GM18507 (cell line): ENCODE measurements at places on chromosomes 1 and 21.

DNA sequence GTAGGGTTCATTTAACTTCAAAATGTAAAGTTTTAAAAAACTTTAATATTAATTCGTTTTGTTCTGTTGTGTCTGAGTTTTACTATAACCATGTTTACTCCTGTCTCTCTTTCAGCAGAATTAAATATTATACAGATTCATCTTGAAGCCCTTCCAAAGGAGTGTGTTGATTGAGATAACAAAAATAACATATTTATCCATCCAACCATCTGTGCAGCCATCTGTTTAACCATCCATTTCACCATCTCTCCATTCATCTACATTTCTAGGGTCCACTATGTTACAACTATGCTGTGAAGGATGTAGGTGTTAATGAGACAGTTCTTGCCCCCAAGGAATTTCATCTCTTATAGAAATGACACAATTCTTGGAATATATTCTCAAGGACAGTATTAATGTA, 36.0 kb upstream of the GNG12 start:
- DNase-seq, result no peak

- no peak for DNase-seq
These were observed 34.8 kb downstream of the AK4 start for GRCh38 chr1:65182658-65183268.

DNA sequence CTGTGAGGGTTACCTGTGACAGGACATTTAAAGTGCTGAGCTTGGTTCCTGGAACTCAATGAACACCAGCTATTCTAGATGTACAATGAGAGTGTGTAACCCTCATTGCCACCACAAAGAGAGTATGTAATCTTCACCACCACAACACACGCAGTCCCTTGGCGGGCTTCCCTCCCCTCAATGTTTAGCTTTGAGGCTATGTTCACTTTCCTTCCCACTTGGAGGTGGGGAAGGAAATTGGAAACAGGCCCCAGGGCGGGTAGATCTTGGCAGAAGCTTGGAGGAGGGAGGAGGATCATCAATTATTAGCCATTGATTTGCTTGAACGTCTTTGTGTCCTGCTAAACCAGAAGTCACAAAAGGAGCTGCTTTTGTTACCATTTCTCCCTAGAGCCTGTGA, 8.3 kb upstream of the COL16A1 start:
- DNase-seq, result no peak

DNA sequence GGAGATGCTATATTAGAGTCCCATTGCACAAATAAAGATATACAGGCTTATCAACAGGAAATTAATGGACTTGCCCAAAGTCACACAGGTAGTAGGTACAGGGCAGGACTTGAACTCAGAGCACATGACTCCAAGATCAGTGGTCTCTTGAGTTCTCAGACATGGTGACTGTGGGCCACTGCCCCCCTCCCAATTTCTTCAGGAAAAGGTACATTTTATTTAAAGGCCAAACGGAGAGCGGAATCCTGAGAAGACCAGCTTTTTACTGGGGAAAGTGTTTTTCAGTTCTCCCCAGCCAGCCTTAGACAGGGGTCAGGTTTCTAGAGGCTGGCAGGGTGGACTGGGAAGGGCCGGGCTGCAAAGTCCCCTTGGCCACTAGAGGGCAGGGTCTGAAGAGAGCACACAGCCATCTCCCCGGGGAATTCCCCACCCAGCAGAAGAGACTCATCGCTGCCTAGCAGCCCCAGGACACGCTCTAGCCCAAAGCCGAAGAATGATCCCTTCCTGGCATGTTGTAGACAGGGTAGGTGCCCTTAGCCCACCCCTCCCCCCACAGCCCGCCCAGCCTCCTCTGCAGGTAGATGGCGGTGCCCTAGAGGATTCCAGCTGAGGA, 29.7 kb downstream of the ACP6 start:
- DNase-seq, result peak; percentile 66

DNA sequence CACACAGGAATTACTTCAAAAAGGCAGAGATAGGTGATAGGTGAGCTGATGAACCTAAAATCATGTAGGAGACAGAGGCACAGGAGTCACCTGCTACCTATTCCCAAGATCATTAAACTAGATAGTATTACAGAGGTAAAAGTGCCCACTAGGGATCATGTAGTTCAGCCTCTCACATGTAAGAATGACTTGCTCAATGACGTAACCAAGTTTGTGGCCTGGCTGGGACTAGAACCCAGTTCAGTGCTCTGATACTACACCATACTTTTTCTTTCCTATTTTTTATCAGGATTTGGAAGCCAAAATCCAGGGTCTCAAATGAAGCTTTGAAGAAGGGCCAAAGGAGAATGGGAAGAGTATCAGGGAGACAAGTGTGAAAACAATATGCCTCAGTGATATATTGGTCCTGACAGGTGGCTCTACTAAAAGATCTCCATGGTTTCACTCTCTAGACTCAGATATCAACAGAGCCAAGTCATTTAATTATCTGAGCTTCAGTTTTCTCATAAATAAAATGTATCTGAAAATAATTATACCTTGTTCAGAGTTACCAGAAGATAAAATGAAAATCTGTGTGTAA, 87.3 kb upstream of the SLFNL1 start:
- DNase-seq, result no peak

DNA sequence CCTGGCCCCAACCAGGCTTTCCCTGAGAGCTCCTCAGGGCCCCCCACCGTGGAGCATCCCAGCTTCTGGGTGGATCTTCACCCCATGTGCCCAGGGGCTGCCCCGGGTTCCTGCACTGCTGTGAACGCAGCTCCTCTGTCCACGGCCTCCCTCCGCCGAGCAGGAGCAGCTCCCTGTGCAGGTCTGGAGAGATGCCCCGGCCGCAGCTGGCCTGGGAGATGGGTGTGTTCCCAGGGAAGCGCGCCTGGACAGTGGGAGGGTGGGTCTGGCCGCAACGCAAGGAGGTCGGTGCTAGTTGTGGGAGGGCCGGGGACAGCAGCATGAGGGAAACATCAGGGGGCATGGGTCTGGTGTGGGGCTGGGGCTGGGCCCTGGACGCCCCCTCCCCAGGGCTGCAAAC, 71.3 kb downstream of the MORN1 start:
- DNase-seq, result no peak

DNA sequence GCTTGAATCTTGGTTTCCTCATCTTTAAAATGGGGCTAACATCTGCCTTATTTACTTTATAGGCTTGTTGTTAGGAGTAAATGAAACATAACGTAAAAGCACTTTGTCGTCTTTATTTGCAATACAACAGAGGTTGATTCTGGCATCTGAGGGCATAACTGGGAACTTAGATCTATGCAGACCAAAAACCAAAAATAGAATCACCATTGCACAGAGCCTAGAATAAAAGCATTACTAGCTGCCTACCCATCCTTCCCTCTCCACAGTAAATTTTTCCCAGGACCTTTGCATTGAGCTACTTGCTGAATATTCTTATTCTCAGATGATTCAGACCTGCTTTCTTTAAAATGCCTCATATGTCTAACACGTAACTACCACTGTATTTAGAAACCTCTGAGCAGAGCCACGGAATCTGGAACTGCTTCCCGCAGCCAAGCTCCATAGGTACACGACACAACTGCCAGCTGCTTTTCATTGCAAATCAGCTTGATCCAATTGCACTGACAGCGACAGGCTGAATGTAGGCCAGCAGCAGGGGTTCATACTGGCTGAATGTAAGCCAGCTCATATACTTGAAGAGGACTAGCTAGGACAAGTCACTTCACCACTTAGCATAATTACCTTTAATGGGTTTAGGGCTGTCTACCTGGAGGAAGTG, 33.2 kb upstream of the SERBP1 start:
- no peak for DNase-seq

- no peak for DNase-seq
These were observed 1080.6 kb downstream of the PLA2G4A start for GRCh38 chr1:187909382-187909781.

GRCh38 chr1:235226933-235227332, 65.9 kb upstream of the RBM34 start:
- no peak for DNase-seq

- DNase-seq, result no peak
These were observed 25.3 kb downstream of the TMEM51 start for GRCh38 chr1:15178571-15179484.

DNA sequence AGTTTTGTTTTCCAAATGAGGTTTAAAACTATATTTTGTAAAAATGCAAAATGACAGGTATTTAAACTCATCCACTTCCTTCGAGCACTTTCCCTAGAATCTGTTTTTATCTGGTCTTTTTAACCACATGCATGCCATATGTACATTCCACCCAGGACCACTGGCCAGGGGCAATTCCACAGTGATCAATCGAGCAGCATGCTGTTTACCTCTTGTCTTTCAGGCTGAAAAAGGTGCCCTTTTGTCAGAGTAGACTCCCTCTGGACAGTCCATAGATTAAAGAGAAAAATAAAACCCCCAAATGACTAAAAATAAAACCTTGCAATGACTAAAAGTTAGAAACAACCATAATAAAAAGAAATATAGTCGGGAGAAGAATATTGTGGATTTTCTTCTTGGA, 313.3 kb downstream of the LMO4 start:
- DNase-seq, result no peak

GRCh38 chr1:198254948-198255347, 98.2 kb downstream of the NEK7 start:
- DNase-seq, result no peak

GRCh38 chr1:44839576-44839975, 3.5 kb downstream of the PTCH2 start:
- no peak for DNase-seq

GRCh38 chr1:92754000-92754718, 30.7 kb downstream of the EVI5 start:
- no peak for DNase-seq

DNA sequence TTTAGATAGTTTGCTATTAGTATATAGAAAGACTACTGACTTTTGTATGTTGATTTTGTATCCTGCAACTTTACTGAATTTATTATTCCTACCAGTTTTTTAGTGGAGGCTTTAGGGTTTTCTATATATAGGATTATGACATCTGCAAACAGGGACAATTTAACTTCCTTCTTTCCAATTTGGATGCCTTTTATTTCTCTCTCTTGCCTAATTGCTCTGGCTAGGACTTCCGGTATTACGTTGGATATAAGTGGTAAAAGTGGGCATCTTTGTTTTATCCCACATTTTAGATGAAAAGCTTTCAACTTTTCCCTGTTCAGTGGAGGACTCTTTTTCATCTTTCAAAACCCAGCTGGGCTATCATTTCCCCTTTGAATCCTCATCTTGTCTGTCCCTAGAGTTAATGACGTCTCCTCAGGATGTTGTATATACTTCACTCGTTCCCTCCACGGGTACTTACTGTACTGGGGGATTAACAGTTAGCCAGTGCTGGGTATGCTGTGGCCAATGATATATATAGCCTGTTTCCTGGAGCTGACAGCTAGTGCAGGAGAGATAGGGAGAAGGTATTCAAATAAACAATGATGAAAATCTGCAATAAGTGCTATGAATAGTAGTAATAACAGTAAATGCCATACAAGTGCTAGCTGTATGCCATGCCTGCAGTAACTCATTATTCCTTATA, 9.8 kb downstream of the ACOT11 start:
- no peak for DNase-seq

DNA sequence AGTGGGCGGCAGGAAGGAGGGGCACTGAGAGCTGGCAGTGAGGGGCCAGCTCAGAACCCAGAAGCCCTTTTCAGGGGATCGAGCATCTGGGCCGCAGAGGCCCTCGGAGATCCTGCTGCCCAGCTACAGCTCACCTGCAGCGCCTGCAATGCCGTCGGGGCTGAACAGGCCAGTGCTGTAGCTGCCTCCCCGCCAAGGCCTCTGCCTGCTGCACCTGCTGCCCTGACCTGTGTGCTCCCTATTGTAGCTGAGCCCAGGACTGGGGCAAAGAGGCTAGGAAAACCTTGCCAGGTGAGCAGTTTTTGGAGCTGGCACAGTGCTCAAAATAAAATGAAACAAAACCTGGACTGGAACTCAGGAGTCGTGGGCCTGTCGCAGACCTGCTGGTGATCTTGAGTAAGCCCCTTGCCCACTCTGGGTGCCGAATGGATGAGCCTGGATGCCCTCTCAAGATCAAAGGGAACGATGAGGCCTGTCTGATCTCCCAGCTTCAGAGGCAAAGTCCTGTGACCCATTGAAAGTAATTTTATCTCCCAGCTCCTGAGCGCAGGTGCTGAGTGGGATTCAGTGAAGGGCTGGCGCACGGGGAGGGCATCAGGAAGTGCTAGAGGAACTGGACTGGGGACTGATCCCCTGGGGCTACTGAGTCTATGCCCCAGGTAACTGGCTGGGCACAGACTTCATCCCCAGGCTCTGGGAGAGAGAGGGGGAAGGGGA, 154.6 kb downstream of the FOXD2 start:
- DNase-seq, result no peak

DNA sequence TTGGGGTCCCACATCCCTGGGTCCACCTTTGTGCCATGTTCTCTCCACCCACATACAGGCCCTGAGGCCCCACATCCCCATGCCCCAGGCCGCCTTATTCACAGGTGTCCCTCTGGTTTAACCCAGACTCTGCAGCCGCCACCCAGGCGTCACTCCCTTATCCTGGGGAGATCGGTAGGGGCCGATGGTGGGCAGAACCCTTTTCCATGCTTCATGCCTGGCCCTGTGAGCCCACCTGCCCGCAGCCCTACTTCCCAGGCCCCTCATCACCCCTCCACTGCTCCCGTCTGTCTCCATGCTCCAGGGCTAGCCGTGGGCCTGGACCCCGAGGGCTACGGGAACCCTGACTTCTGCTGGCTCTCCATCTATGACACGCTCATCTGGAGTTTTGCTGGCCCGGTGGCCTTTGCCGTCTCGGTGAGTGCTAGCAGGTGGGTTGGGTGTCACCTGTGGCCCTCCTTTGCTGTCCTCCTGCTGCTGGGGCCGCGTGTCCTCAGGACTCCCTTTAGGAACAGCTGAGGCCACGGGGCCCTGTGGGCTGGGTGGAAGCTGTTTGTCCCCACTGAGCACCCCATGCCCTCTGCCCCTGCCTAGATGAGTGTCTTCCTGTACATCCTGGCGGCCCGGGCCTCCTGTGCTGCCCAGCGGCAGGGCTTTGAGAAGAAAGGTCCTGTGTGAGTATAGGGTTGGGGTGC, 12.2 kb downstream of the PSRC1 start:
- DNase-seq, result no peak

- DNase-seq, result no peak
These were observed 635 bp upstream of the MMEL1 start for GRCh38 chr1:2633366-2633935.

GRCh38 chr21:34946385-34946840, 102.7 kb downstream of the RUNX1 start:
- no peak for DNase-seq

GRCh38 chr1:192603218-192603787, 27.7 kb downstream of the RGS1 start:
- DNase-seq, result no peak

DNA sequence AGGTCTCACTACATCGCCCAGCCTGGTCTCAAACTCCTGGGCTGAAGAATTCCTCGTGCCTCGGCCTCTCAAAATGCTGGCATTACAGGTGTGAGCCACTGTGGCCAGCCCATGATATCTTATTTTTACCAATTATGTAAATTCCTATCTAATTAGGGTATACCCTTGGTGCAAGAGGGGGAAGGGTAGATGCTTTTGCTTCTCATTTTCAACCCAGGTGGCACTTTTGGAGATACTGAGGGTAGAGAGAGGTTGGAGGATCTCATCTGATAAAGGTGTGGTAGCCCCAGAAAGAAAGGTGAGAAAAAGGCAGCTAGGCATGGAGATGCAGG, 17.4 kb downstream of the ENSA start:
- DNase-seq, result no peak
